ENCODE measurements at places on chromosomes 6 and 20.

GRCh38 chr6:113351173-113351834 is 505.8 kb upstream of the MARCKS start:
- no peak for DNase-seq

- DNase-seq: no peak
These were observed 7.1 kb downstream of the STXBP5 start for GRCh38 chr6:147211349-147211748.

- DNase-seq: no peak
These were observed 51.4 kb downstream of the ZBTB9 start for GRCh38 chr6:33505548-33506370.

GRCh38 chr6:82270881-82271635 is 23.5 kb upstream of the IBTK start:
- no peak for DNase-seq

DNA sequence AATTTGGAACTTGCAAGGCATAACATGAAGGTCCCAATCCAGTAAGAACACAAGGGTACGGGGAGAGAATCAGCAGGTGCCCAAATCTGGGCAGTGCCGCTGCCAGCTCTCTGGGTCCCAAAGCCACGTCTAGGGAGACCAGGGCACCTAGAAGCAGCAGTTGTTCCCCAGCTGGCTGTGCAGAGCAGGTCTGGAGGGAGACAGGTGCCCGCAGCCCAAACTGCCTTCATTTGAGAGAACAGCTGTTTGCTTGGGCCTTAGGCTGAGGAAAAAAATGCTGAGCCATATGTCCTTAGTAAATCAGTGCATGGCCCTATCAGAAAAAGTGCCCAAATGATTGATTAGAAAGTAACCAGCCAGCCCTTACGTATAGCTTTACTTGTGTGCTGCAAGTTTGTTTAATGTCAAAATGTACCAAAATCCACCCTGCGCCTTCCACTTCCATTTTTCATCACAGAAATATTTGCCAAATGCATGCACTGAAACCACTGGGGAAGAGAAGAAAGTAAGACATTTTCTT is 9.1 kb upstream of the PRELID3B start:
- DNase-seq: no peak

DNA sequence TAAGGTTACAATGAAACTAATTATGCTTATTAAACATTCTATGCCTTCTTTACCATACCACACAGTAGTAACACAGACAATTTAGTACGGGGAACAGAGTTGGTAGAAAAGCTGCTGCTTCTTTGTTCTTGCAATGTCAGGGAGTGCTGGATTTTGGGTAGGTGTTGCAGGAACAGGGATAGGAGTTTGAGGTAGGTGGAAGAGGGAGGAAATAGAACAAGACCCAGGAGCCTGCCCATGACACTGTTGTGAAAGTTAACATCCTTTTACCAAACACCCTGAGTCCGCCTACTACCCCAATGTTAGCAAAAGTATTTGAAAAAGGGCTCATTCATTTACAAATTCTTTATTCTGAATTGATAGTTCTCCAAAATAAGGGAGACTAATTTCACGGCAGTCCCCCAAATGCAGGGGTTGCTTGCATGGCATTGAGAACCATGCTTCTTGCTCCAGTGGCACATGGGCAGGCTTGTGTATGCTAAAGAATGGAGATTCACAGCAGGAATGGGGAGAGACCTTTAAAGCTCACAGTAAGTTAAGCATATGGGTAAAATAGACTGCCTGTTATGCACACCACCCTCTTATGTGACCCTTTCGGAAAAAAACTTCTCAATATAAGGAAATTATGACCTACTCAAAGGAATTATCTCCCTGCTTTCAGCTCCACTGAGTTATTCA is 181.7 kb downstream of the GRM1 start:
- DNase-seq: no peak

- no peak for DNase-seq
These were observed 28.3 kb upstream of the TMEM200A start for GRCh38 chr6:130337534-130337933.

- DNase-seq: no peak
These were observed 73.3 kb downstream of the SLC22A23 start for GRCh38 chr6:3383525-3383924.

GRCh38 chr20:20772497-20773085 is 60.1 kb upstream of the RALGAPA2 start:
- no peak for DNase-seq

DNA sequence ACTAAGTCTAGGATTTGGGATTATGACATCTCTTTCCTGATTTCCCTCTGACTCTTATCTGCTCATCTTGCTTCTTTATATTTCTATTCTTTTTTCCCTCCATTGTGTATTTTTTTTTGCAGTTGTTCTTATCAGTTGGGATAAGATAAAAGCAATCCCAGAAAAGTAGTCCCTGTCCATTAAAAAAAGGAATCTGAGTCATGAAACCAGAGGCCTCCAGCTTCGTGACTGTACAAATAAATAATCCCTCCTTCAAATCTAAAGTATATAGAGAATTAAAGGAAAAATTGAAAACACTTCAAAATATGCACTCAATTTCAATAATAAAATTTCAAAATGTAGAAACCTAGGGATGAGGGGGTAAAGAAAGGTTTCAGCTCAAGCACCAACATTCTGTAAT is 317.8 kb upstream of the NT5E start:
- no peak for DNase-seq

DNA sequence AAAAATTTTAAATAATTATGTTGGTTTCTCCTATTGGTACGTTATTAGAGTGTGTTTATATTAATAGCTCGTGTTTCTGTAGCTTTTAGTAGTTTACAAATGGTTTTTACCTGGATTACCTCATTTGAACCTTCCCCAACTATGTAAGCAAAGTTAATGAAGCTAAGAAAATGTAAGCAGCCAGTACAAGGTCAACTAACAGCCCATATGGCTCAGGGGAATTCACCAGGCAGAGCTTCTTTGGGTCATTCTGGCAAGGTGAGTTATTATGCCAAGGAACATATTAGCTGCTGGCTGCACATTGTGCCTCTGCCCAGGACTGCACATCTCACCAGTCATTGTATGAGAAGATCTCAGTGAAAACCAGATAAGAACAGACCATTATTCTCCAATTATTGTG is 27.0 kb upstream of the MARCKS start:
- DNase-seq: no peak

- no peak for DNase-seq
These were observed 1297.5 kb upstream of the CITED2 start for GRCh38 chr6:140671926-140672325.

GRCh38 chr6:52984247-52984646 is 10.8 kb downstream of the GSTA4 start:
- no peak for DNase-seq

DNA sequence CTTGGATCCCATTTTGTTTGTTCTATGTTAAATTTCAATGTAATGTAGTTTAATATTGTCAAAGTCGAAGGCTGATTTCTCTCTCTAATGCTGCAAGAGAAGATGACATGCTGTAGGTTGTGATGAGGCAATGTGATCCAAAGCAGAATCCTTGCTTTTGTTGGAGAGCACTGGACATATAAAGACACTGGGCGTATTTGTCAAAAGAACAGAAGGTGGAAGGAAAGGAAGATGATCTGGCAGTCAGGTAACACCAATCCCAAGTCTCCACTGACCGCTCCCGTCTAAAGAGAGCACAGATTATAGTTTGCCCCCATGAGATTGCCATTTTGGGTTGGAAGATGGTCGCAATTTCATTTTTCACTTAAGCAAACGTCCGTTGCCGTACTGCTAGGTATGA is 935 bp upstream of the RFX6 start:
- no peak for DNase-seq

GRCh38 chr6:6694825-6695624 is 106.5 kb downstream of the LY86 start:
- DNase-seq: no peak

DNA sequence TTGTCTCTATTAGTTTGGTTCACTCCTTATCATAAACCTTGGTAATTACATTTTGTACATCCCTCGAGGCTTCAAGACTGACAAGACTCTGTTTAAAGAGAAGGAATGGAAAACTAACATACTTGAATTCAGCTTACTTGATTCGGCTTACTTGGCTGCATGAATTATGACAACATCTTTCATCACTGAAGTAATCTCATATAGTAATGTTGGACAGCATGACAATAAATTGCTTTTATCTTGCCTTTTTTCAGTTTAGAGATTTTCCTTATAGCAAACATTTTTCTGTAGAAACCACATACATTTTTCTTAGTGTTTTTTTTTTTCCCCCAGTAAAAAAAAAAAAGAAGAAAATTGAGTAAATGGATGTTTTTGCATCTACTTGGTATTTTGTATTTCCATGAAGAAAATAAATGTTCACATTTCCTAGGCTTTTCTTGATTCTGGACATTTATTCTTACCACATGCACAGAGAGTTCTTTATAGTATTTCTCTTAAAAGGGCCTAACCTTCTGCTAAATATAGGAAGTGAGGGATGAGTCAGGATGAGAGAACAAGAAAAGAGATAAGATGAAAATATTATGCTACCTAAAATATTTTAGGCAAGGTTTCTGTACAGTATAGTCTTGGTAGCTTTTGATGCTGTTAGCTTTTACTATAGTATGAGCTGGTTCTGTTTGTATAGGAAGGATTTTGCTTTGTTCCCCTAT is 101.0 kb upstream of the HDGFL1 start:
- DNase-seq: no peak

GRCh38 chr6:49835140-49835539 is 31.2 kb downstream of the CRISP1 start:
- DNase-seq: no peak

DNA sequence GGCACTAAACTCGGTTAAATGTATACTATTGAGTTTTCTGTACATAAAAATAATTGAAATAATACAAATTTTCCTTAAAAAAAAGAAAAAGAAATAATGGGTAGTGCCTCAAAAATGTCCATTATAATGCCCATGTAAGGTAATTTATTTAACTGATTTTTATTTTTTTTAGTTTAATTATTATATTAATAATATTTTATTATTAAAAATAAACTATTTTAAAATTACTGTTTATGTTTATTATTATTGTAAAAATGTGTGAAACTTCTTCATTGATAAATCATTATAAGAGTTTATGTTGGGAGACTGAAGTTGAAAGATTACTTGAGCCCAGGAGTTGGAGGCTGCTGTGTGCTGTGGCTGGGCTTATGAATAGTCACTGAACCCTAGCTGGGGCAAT is 925.5 kb upstream of the EPHA7 start:
- DNase-seq: no peak

DNA sequence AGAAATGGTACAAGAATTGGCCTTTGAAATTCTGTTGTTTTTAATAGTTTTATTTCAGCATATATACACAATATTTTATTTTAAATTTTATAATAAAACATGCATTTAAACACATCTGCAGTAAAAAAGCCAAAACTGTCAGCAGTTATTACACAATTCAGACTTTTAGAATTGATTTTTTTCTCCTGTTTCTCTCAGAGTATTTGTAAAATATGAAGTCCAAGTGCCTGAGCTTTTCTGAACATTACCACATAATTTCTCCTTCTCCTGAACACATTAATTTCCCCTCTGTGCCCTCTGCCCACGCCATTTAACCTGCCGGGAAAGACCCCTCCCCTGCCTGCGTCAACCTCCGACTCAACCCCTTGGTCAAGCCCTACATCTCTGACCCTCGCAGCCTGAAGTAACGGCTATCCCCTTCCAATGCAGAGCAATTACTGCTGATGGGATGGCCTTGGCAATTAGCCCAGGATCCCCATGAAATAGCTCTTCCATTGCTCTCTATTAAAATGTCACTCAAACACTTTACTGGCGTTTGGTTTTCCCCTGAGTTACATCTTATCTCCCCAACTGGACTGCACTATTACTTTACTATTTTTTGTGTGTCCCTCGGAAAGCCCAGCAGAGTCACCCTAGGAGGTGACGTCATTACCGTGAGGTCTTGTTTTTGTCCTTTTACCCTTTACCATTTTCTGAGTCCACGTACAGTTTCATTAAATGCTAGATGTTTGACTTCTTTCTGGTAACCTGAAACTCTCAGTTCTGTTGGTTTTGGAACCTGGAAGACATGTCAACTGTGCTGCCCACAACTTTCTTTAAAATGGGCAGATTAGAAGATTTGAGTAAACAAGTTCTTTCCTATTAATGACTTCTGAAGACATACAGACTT is 146.7 kb upstream of the TAB2 start:
- no peak for DNase-seq

GRCh38 chr6:21808551-21809242 is 215.1 kb downstream of the SOX4 start:
- DNase-seq: no peak

- no peak for DNase-seq
These were observed 524.3 kb downstream of the EYS start for GRCh38 chr6:65182681-65183080.

- no peak for DNase-seq
These were observed 22.3 kb downstream of the NPEPL1 start for GRCh38 chr20:58714923-58715351.

- DNase-seq: no peak
These were observed 397.3 kb upstream of the NRSN1 start for GRCh38 chr6:23728707-23729106.

DNA sequence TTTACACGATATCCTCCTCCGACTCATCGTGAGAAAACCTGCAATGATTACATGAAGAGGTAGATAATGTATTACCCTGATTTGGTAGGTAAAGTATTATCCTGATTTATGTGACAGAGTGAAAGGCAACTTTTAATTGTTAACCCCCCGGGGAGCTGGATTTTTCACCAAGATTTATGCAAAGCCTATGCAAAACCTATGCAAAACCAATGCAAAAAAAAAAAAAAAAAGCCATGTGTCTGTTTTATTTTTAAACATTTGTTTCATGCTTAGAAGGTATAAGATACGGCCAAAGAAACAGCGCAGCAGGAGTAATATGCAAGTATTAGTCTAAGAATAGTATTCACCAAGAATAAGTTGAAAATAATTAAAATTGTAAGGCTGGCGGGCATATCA is 109.9 kb downstream of the IPCEF1 start:
- DNase-seq: no peak

- DNase-seq: no peak
These were observed 37.5 kb upstream of the ADGRF1 start for GRCh38 chr6:47079638-47080037.

- no peak for DNase-seq
These were observed 764.9 kb upstream of the MMS22L start for GRCh38 chr6:98047871-98048270.

DNA sequence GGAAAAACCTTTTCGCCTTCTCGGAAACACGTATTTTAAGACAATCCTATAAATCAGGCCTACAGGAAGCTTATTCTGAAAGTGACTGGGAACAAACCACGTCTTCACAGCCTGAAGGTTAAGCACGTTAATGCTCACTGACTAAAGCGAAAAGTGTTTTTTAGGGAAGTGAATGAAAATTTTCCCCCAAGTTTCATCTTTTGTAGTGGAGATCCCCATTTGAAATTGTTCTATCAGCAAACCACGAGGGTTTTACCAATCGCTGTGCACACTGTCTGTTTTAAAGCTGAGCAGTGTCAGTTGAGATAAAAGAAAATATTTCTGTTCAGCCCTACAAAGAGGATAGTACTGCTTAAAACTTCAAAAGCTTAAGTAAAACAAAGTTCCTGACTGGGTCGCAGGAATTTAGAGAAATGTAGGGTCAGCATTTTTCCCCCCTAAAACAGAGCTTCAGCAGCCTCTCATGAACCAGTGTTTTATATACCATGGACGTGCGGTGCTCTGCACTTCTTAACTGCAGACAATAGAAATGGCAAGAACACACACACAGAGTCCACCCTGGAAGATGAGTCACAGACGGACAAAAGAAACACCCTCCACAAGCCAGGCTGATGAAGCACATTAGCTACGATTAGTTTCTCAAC is 34.9 kb downstream of the SLC22A23 start:
- DNase-seq: no peak

GRCh38 chr6:167526465-167527368 is 201.8 kb downstream of the TTLL2 start:
- DNase-seq: no peak

GRCh38 chr20:38479596-38479995 is 7.0 kb downstream of the RALGAPB start:
- no peak for DNase-seq

- DNase-seq: no peak
These were observed 566.3 kb downstream of the DHX35 start for GRCh38 chr20:39528436-39528835.
